ENCODE measurements at places on chromosomes 4 and X. TPM values are rescaled to one million over a fixed set of nuclear protein-coding genes. Genes with fewer than 3 reads are reported as not detected.

DNA sequence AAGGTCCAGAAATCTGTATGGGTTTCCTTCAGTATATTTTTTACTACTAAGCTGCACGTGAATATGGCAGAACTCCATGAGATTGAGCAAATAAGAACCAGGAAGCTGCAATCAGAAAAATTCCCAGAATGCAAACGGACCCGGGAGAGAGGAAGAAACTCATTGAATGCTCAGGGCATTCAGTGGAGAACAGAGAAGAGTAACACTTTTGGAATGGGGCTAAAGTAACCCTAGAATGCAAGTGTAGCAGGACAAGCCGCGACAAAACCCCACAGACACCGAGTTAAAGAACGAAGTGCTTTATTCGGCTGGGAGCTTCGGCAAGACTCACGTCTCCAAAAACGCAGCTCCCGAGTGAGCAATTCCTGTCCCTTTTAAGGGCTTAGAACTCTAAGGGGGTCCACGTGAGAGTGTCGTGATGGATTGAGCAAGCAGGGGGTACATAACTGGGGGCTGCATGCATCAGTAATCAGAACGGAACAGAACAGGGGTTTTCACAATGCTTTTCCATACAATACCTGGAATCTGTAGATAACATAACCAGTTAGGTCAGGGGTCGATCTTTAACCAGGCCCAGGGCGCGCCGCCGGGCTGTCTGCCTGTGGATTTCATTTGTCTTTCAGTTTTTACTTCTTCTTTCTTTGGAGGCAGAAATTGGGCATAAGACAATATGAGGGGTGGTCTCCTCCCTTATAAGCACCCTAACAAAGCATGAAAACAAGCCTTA is 56.4 kb downstream of the RAB28 start:
- DNase-seq = no peak

DNA sequence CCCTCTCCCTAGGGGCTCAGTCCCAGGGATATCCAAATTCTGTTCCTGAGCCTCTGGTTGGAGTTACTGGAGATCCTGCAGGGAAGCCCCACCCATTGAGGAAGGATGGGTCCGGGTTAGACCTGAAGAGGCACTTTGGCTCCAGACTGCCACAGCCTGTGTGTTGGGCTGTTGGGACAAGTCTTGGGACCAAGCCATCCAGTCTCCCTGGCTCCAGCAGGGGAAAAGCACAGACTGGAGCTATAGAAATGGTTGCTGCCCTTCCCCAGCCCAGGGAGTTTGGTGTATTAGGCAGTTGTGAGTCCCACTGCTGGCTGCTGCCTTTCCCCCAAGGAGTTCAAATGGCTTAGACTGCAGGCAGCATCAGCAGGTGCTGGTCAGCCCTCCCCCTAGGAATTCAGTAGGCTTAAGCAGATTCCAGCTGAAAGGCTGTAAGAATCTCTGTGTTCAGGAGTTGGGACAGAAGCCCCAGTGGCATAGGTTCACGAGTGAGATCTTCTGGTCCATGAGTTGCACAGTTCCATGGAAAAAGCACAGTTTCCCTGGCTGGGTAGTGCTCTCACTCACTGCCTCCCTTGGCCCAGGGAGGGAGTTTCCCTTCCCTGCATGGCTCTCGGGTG is 344.0 kb upstream of the EPHA5 start:
- DNase-seq = no peak

Gene RTL3
- total RNA-seq = not detected

- DNase-seq = no peak
Observed at GRCh38 chr4:159238631-159239030, 135.8 kb downstream of the RAPGEF2 start.

Gene UGT2B15
- total RNA-seq = 0.98 TPM

Gene USP38
- 19.7 TPM for total RNA-seq

Gene OTC
- total RNA-seq = 0.33 TPM

GRCh38 chr4:174423257-174423944 is 98.9 kb downstream of the HPGD start:
- no peak for DNase-seq

GRCh38 chrX:12563121-12563520 is 228.1 kb upstream of the PRPS2 start:
- no peak for DNase-seq

DNA sequence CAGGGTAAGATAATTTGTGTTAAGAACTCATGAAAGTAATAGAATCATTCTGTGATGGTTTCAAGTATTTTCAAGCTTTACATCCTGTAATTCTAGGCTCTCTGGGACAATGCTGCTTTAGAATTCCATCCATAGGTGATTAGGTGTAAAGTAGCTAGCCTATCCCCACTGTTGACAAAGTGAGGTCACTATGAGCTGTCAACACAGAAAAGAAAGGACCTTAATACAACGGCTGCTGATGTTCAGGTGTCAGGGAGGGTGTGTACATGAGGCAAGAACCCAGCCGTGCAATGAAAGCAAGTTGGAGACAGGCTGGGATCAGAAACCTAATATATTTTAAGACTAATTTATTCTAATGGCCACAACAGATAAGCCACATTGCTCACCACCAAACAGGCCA is 36.8 kb upstream of the SH3RF1 start:
- no peak for DNase-seq

DNA sequence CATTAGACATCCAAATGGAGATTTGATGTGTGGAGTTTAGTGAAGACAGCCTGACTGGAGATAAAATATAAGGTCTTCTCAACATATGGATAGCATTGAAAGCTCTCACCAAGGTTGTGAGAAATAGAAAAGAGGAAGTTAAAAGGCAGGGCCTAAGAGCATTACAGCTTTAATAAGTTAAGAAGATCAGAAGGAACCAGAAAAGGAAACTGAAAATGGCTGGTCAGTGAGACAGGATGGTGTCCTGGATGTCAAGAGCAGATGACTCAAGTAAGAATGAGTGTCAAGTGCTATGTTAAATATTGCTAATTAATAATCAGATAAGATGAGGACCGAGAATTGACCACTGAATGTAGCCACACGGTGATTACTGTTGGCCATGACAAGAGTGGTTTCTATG is 642.9 kb downstream of the STPG2 start:
- no peak for DNase-seq

- no peak for DNase-seq
Observed at GRCh38 chr4:88043586-88044340, 36.3 kb downstream of the PKD2 start.

GRCh38 chr4:1615786-1616556 is 68.1 kb downstream of the FAM53A start:
- DNase-seq = no peak

Gene NLGN3
- total RNA-seq = 1.0 TPM

Gene GNRHR
- total RNA-seq = not detected

- no peak for DNase-seq
Observed at GRCh38 chr4:182486881-182487280, 243.7 kb downstream of the TENM3 start.

Gene MID1
- 10.8 TPM for total RNA-seq
